ENCODE measurements at places on chromosomes 4 and X.

DNA sequence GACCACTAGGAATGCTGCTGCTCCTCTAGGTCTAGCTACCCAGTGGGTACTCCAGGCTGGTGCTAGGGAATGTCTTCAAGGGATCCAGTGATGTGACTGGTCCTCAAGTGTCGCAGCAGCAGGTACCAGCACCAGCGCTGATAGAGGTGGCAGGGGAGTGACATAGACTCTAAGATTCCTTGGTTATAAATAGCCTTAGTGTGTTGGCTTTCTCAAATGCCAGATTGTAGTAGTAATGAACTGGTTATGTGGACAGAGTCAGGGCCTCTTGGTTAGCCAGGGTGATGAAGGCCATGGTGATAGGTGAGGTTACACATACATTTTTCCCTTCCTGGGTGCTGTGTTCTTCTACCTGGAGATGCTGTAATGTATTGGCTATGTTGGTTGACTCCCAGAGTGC is 38.3 kb downstream of the DCLK2 start:
- no peak for DNase-seq

GRCh38 chr4:4913147-4913561 is 53.7 kb downstream of the MSX1 start:
- DNase-seq, result no peak

DNA sequence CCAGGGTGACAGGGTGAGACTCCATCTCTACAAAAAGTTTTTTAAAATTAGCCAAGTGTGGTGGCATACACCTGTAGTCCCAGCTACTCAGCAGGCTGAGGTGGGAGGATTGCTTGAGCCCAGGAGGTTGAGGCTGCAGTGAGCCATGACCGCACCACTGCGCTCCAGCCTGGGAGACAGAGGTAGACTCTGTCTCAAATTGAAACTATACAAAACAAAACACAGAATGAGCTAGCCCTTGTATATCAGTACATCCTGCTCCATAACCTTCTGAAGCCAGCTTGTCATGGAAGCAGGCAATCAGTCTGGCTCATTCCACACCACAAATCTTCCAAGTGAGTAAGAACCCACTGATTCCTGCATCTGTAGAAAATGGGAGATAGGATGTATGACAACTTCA is 49.0 kb downstream of the CD99L2 start:
- DNase-seq, result no peak

GRCh38 chr4:128676095-128676494 is 133.4 kb upstream of the JADE1 start:
- no peak for DNase-seq

DNA sequence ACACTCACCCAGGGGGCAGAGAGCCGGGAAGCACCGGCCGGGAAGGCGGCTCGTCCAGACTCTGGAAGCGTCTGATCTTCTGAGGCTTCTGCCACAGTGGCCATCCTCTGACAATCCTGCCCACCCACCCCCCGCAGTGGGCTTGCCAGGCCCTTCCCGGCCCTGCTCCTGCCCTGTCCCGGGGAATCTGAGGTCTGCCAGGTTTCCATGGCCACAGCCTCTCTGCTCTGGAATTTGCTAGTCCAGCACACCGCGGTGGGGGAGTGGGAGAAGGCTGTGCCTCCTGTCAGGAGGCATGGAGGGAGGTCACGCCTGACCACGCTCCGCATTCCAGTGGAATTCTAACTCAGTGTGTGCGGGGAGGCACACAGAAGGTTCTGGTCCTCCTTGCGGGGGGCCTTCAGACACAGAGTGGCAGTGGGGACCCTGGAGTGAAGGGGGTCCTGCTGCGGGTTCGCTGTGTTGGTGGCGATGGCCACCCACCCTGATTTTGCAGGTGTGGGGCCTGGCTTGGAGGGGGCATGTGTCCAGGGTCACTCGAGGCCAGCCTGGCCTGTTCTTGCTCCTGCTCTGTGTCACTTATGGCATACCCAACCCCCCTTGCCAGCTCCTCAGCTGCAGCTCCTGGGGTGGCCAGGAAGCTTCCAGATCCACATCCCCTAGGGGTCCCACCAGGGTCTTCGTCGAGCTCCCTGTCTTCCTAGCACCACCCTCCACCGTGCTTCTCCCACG is 55.6 kb upstream of the ADRA2C start:
- DNase-seq, result no peak

DNA sequence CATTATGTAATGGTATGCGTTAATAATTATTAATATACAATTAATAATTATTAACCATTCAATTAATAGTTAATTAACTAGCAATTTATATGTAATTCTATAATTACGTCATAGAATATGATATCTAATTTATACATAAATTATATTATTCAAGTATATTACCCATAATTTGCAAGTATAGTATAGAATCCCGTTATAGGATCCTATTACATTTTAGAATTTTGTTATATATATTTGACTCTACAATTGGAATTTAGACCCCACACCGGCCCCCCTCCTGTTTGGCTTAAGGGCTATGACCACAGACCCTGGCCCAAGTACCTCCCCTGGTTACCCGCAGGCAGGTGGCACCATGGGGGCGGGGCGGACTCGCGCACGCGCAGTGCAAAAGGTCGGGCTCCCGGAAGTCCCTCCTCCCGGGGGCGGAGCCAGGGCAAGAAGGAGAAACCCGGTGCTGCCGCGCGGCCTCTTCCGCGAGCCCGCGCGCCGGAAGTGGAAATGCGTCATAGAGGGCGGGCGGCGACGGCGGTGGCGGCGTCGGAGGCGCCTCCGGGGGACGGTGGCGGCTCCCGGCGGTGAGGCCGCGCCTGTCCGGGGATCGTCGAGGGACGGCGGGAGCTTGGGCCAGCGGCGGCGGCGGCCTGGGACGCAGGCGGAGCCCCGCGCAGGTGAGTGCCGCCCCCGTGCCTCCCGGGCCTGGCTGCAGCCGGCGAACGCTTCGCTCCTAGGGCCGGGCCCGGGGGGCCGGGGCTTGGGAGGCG is at the start of gene AKAP17A:
TSS of gene AKAP17A (plus strand) at position 503 of the 761 bp plus-strand sequence. CDS start 1,859 bp downstream, outside the sequence.
- DNase-seq, result peak; percentile 99

GRCh38 chr4:10074076-10074766 is 42.4 kb downstream of the WDR1 start:
- DNase-seq, result no peak

GRCh38 chr4:66647926-66648325 is 897.4 kb downstream of the CENPC start:
- no peak for DNase-seq

DNA sequence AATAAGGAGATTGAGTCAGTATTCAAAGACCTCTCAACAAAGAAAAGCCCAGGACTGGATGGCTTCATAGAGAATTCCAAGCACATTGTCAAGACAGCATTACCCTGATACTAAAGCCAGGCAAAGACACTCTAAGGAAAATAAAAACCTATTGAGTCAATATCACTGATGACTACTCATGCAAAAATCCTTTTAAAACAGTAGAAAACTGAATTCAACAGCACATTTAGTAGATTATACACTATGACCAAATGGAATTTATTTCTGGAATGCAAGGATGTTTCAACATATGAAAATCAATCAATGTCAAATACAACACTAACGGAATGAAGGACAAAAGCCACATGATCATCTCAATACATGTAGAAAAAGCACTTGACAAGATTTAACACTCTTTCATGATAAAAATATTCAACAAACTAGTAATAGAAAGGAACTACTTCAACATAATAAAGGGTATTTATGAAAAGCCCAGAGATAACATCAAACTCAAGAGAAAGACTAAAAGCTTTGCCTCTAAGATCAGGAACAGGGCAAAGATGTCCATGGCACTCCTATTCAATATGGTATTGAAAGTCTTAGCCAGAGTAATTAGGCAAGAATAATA is 633.3 kb downstream of the ANKRD50 start:
- no peak for DNase-seq

DNA sequence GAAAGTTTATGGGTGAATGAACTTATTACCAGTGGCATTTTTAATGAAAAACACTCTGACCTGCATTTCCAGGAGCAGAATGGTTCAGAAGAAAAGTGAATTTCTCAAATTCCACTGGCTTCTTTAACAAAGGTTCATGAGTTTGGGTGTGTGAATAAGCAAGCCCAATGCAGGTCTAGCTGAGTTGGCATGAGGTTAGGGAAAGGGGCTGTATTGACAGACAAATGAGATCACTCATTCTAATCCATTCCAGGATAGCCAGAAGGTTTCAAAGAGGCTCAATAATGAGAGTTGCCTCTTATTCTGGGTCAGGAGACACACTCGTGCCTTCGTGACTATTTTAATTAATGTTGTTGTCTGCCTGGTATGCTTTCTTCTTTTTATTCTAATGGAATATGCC is 43.7 kb upstream of the NPY2R start:
- no peak for DNase-seq

- no peak for DNase-seq
These were observed 18.6 kb downstream of the TLR7 start for GRCh38 chrX:12885508-12885907.

DNA sequence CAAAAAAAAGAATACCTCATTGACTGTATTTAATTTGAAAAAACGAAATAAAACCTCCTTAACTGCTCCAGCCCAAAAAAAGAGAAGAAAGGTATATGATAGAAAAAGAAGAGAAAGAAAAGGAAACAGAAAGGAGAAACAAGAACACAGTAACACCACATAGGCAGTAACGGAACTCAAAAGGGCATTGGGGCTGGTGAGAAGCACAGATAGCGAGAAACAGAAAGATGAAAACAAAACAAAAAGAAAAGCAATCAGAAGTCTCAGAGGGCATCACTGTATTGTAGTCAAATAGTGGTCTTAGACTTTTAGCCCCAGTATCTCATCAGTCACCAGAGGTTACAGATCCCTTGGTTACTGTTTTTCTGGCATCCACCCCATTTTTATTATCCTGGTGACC is 88.6 kb downstream of the NFKB1 start:
- DNase-seq, result no peak

DNA sequence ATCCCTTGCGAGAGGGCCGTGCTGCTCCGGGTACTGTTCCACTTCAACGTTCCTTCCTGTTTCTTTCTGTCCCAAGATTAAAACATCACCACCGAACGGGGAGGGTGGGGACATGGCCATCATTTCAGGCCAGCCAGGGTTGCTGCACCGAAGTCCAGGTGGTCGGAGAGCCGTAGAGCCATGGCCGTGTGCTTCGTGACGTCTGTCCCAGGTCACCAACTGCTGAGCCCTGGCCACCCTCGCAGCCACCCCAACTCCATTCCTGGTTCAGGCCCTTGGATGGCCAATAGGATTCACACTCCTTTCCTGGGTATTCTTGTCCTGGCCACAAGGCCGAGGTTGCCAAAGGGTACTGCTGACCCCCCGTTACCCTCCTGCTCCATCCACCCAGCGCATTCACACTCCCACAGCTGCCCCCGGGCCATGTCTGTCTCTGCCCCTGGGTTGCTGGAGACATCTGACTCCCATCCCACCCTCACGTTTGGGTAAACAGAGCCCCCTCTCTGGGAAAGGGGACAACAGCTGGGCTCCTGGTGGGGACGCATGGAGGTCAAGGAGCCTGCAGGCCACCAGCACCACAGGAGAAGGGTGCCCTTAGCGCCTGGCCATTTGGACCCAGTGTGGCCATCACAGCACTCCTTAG is 103.2 kb downstream of the HMX1 start:
- no peak for DNase-seq

DNA sequence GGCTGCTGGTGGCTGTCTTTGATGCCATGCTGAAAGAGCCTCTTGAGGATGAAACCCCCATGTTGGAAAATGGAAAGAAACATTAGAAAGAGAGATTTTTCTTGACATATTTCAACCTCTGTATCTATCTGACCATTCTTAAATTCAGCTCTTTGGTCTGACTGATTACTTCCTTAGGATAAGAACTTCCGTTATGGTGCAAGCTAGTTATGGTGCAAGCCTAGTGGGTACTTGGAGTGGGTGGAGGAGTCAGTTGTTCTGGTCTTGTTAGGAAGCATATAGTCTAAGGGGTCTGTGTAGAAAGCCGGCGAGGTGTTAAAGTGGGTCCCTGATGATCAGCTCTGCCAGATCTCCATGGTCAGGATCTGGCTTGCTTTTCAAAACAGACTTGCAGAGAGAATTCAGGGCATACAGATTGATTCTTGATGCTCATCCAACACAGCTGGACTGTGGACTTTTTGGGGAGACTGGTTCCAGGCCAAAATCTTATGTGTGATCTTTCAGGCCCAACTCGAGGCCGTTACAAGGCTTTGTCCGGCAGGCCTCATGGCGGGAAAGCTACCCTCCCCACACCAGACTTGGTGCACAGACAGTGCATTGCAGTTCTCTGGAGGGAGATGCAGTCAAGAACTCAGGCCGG is 82.8 kb upstream of the BOD1L1 start:
- no peak for DNase-seq

DNA sequence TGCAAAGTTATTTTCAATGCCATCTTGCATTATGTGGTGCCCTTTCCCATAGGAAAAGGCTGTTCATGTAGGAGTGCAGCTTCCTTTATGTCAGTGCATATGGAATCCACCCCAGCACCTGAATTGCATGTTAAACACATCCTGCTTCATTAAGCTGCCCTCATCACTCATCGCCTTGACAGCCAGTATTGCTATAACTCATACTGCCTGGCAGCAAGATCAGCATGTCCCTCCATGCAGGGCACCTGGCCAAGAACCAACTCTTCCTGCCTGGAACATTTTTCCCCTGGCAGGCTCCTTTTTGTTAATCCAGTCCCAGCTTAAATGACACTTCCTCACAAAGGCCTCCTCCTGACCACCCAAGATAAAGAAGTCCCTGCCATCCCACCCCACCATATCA is 23.5 kb upstream of the CA5B start:
- no peak for DNase-seq

- no peak for DNase-seq
These were observed 148.9 kb downstream of the ADAM29 start for GRCh38 chr4:175066923-175067627.

DNA sequence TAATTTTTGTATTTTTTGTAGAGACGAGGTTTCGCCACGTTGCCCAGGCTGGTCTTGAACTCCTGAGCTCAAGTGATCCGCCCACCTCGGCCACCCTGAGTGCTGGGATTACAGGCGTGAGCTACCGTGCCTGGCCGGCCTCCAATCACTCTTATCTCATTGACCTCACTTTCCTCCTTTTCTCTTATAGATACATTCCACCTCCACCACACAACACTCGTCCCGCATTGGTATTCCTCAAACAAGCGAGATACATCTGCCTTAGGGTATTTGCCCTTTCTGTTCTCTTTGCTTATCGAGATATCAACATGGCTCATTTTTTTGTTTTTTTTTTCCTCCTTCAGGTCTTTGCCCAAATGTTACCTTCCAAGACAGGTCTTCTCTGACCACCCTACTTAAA is 1.8 kb upstream of the PRPS1 start:
- DNase-seq, result no peak

- no peak for DNase-seq
These were observed 166.1 kb downstream of the AFAP1 start for GRCh38 chr4:7773401-7774180.

- no peak for DNase-seq
These were observed 241.8 kb downstream of the PRDM5 start for GRCh38 chr4:120680647-120681228.

GRCh38 chrX:131987252-131987651 is 35.9 kb upstream of the STK26 start:
- peak; percentile 73 for DNase-seq

GRCh38 chrX:20116577-20117240 is at the start of gene MAP7D2:
MAP7D2 (minus strand) TSS chrX:20116907; CDS start chrX:20116879, 28 bp downstream.
- no peak for DNase-seq

Measured in suppressor macrophage (primary cell).